Spleen (tissue), 13 donors: ENCODE measurements at places on chromosomes 12 and 14.

DNA sequence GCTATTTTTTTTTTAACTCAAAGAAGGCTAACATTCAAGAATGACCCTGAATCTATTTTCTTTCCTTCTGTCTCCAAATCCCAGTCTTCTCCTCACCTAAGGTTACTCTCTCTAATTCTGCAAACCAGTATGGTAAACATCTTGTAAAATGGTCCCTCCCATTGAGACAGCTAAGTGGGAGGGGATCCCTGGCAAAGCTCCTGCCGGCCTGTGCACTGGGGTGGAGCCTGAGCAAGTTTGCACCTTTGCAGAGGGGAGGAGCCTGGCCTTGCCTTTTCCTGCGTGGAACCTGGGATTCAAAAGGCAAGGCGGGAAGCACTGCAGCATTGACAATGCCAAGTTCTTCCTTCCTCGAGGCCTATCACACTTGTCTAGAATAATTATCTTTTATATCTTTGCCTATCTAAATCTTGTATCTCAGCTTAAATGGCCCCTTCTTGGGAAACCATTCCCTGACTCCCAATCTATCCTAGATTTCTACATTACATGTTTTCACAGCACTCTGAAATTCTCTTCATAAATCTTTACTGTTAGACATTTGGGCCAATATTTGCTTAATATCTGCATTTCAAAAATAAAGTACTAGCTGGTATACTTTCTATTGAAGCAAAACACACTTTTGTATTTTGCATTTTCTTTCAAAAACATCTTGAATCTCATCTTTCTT, 83.0 kb downstream of the EPS8 start:
- H3K4me3 ChIP-seq: no peak overlapping the region
- no peaks in the 10 kb centered on the region for H3K36me3 ChIP-seq
- no peaks in the 10 kb centered on the region for H3K27me3 ChIP-seq
- no peaks in the 10 kb centered on the region for H3K4me1 ChIP-seq
- DNase-seq: no peak
- no peak overlapping the region for H3K27ac ChIP-seq

GRCh38 chr14:95297832-95298231, 21.9 kb downstream of the CLMN start:
- no peak overlapping the region for H3K27ac ChIP-seq
- H3K4me1 ChIP-seq: peaks cover 23% of the 10 kb centered on the region
- no peak overlapping the region for H3K4me3 ChIP-seq
- H3K27me3 ChIP-seq: no peaks in the 10 kb centered on the region
- H3K36me3 ChIP-seq: no peaks in the 10 kb centered on the region

DNA sequence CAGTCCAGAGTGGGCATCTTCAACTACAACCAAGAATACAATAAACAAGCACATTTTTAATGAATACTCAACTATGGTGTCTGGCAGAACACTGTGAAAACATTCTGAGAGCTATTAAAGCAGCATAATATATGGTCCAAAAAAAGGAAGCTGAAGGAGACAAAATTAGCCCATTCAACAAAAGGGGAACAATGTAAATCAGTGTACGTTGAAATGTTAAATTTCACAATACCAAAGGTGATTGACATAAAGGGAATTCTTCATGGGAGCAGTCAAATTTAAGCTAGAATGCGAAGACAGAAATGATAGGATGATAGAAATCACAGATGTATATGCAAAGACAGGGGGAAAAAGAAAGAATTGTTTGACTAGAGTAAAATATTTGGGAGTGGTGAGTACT, 41.3 kb upstream of the SYCP3 start:
- H3K4me1 ChIP-seq: peaks cover 5% of the 10 kb centered on the region
- peaks cover 83% of the 10 kb centered on the region for H3K36me3 ChIP-seq
- DNase-seq: no peak
- no peaks in the 10 kb centered on the region for H3K27me3 ChIP-seq
- H3K27ac ChIP-seq: no peak overlapping the region
- no peak overlapping the region for H3K4me3 ChIP-seq

DNA sequence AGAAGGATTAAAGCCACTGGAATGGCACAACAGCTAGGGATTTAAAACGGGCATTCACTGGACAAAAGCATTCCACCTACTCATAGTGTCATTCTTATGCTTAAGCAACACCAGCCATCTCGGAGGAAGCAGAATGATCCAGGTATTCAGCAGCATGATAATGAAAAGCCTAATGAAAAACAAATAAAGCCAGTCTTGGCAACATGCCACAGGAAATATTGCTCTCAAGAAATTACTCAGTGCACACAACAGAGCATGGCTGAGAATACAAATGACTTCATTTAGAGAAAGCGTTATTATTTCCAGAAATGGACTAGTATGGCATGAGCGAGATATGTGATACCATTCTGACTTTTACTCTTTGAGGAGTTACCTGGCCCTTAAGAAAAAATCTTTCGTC, 442.2 kb downstream of the APAF1 start:
- no peak overlapping the region for H3K4me3 ChIP-seq
- H3K4me1 ChIP-seq: no peaks in the 10 kb centered on the region
- no peaks in the 10 kb centered on the region for H3K36me3 ChIP-seq
- no peaks in the 10 kb centered on the region for H3K27me3 ChIP-seq
- no peak overlapping the region for H3K27ac ChIP-seq
- no peak for DNase-seq

- no peaks in the 10 kb centered on the region for H3K27me3 ChIP-seq
- no peaks in the 10 kb centered on the region for H3K36me3 ChIP-seq
- H3K4me3 ChIP-seq: no peak overlapping the region
- DNase-seq: no peak
- peaks cover 5% of the 10 kb centered on the region for H3K4me1 ChIP-seq
- H3K27ac ChIP-seq: no peak overlapping the region
Observed at GRCh38 chr12:92080911-92081285, 64.7 kb downstream of the BTG1 start.

DNA sequence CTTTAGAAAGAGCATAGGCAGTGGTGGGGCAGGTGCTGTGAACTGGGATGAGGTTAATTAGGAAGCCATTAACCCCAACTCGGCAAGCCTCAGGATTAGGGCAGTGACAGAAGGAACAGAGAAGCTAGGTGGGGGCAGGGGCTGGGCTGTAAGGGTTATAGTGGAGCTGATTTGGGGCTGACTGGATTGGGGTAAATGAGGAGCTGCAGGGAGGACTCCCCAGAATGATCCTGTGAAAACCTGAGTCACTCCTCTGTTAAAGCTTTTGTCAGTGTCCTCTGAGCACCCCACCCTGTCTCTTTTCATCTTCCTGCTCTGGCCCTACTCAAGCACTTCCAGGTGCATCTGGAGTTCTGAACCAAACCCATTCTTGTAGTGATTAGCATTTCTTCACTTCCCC, 4.4 kb downstream of the KLC1 start:
- no peak for DNase-seq
- H3K4me3 ChIP-seq: no peak overlapping the region
- H3K4me1 ChIP-seq: peaks cover 47% of the 10 kb centered on the region
- peaks cover 19% of the 10 kb centered on the region for H3K36me3 ChIP-seq
- H3K27me3 ChIP-seq: no peaks in the 10 kb centered on the region

- no peaks in the 10 kb centered on the region for H3K36me3 ChIP-seq
- H3K4me3 ChIP-seq: no peak overlapping the region
- no peak overlapping the region for H3K27ac ChIP-seq
- no peaks in the 10 kb centered on the region for H3K27me3 ChIP-seq
- DNase-seq: peak; percentile 68
Observed at GRCh38 chr14:103542605-103543088, 13.7 kb downstream of the TRMT61A start.

DNA sequence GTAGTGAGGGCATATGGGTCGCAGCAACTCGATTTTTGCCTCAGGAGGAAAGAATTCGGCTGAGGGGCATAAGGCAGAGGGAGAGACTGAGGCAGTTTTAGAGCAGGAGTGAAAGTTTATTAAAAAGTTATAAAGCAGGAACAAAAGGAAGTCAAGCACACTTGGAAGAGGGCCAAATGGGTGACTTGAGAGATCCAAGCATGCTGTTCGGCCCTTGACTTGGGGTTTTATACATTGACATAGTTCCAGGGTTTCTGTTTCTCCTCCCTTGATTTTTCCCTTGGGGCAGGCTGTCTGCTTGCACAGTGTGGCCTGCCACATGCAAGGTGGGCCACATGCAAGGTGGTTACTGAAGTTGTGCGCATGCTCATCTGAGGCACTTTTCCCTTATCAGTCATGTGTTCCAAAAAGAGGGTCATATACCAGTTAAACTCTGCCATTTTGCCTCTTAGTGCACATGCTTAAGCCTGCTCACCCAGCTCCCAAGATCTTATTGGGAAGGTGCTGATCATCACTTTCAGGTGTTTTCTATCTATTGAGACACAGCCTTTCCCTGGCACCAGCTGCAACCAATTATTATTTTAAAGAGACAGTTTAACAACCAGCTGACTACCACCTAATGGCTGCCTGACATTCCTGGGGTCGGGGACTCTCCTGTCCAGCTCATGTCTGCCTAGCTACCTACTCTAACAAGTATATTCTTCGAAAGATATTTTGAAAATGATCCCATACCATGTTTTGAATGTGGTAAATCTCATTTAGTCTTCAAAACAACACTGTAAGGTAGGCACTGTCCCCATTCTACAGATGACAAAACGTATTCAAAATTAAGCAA, 19.9 kb downstream of the PTGER2 start:
- H3K27ac ChIP-seq: no peak overlapping the region
- peaks cover 11% of the 10 kb centered on the region for H3K4me1 ChIP-seq
- H3K36me3 ChIP-seq: no peaks in the 10 kb centered on the region
- no peaks in the 10 kb centered on the region for H3K27me3 ChIP-seq
- no peak for DNase-seq

GRCh38 chr12:102526656-102527055, 46.3 kb upstream of the IGF1 start:
- no peak overlapping the region for H3K4me3 ChIP-seq
- H3K36me3 ChIP-seq: no peaks in the 10 kb centered on the region
- H3K27ac ChIP-seq: no peak overlapping the region
- no peaks in the 10 kb centered on the region for H3K27me3 ChIP-seq

DNA sequence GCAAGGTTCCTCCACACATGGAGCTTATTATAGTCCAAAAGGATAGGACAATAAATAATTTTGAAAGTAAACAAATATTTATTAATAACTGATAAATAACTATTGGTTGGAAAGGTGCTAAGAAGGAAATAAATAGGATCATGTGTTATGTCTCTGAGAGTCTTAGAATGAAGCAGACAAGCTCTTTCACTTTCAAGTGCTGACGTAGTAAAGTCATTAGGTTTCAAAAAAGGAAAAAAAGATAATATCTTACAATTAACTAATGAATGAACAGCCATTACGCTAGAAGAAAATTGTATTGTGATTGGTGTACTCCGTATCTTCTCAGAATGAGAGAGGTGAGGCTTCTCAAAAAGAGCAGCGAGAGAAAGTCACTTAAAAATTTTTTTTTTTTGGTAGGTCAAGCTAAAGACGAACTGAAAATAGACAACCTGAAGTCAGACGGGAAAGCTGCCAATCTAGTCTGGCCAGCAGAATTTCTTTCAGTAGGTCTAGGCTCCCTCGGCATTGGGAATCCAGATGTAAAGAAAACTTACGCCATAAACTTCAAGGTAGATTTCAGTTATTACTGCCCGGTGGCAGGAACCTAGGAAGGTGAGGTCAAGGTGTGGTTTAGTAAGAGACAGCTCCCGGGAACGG, 583 bp upstream of the LEMD3 start:
- peaks cover 45% of the 10 kb centered on the region for H3K4me1 ChIP-seq
- DNase-seq: no peak
- H3K36me3 ChIP-seq: no peaks in the 10 kb centered on the region
- H3K27ac ChIP-seq: peak overlapping the region; percentile 94
- peak overlapping the region; percentile 76 for H3K4me3 ChIP-seq

DNA sequence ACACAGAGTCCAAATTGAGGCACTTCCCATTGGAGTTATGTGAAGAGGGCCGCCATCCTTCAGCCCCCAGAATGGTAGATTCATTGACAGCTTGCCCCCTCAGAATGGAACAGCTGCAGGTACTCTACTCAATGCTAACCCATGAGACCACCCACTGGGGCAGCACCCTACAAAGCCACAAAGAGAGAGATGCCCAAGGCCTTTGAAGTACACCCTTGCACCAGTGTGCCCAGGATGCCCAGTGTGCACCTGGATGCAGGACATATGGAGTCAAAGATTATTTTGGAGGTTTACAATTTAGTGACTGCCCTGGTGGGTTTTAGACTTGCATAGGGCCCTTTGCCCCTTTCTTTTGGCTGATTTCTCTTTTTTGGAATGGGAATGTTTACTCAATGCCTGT, 933.9 kb downstream of the SLC16A7 start:
- H3K36me3 ChIP-seq: no peaks in the 10 kb centered on the region
- H3K27me3 ChIP-seq: no peaks in the 10 kb centered on the region
- no peak overlapping the region for H3K4me3 ChIP-seq
- no peaks in the 10 kb centered on the region for H3K4me1 ChIP-seq
- DNase-seq: no peak

DNA sequence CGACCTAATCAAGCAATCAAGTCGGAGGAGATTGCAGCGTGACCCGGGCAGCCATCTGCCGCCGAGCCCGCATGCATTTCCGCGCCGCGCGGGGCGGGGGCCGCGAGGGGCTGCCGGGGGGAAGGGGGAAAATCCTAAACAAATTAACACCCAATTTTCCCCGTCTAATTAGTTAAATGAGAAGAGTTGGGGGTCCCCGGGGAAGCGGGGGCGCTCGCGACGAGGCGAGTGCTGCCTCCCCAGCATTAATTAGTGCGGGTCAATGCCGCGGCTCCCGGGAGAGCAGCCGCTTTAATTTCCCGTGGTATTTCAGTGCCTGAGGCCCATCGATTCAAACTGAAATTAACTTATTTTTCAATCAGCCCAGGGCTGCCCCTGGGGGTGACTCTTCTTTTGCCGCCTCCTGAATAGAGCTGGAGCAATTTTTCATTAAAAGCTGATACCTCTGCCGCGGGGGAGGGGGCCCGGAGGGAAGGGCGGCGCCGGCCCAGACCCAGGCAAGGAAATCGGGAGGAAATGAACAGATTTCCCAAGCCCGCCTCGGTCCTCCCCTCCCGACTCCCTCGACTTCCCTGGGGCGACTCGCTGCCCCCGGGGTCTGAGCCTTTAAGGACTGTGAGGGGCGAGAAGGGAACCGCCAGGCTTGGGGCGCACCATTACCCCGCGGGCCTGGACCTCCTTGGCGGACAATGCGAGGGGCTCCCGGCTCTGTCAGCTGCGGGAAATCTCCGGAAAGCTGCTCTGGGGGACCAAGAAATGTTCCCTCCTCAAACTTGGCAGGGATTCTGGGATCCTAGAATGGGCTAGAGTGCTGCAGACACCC, 18.9 kb downstream of the VSX2 start:
- peak overlapping the region; percentile 65 for H3K4me3 ChIP-seq
- H3K27ac ChIP-seq: no peak overlapping the region
- peaks cover 15% of the 10 kb centered on the region for H3K27me3 ChIP-seq
- DNase-seq: no peak
- peaks cover 15% of the 10 kb centered on the region for H3K4me1 ChIP-seq
